ENCODE measurements at places on chromosomes 2 and 18.

- H3K4me1 ChIP-seq, result no peaks in the 10 kb centered on the region
- no peak overlapping the region for H3K4me3 ChIP-seq
- H3K36me3 ChIP-seq, result no peaks in the 10 kb centered on the region
- no peak overlapping the region for H3K27ac ChIP-seq
- DNase-seq, result no peak
- H3K27me3 ChIP-seq, result no peaks in the 10 kb centered on the region
Observed at GRCh38 chr2:122532072-122532344, 776.6 kb downstream of the TSN start.

DNA sequence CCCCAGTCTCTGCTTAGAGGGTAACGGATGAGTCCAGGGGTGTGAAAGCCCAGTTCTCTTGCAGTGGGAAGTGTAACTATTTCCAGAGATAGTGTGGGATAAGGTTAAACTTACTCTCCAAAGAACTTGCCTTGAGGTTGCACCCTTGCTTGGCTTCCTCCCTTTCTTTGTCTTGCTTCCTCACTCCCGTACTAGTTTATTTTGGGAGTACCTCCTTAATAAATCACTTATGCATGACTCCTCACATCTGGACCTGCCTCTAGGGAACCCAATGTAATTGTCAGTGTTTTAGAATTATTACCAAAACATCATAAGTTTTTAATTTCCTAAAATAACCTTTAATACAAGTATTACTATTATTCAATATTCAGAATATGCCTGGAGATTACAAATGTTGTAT, 35.2 kb downstream of the CPO start:
- DNase-seq, result no peak
- 0 out of 2 replicates have a peak, but pooled peaks cover 1% of the 10 kb centered on the region for H3K4me1 ChIP-seq
- no peaks in the 10 kb centered on the region for H3K36me3 ChIP-seq
- H3K27me3 ChIP-seq, result no peaks in the 10 kb centered on the region
- H3K27ac ChIP-seq, result no peak overlapping the region

GRCh38 chr18:58175786-58176176, 131.8 kb downstream of the NEDD4L start:
- peaks cover 9% of the 10 kb centered on the region for H3K4me1 ChIP-seq
- no peak for DNase-seq
- H3K27ac ChIP-seq, result no peak overlapping the region
- no peaks in the 10 kb centered on the region for H3K36me3 ChIP-seq
- H3K27me3 ChIP-seq, result no peaks in the 10 kb centered on the region

DNA sequence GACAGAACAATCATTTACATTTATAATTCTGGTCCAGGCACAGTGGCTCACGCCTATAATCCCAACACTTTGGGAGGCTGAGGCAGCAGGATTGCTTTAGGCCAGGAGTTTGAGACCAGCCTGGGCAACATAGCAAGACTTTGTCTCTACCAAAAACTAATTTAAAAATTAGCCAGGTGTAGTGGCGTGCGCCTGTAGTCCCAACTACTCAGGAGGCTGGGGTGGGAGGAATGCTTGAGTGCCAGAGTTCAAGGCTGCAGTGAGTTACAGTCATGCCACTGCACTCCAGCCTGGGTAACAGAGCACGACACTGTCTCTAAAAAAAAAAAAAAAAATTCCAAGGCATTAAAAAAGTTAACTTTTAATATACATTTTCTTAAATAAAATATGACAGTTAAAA, 88.1 kb downstream of the PLEKHM3 start:
- H3K4me1 ChIP-seq, result no peaks in the 10 kb centered on the region
- H3K4me3 ChIP-seq, result no peak overlapping the region
- H3K36me3 ChIP-seq, result no peaks in the 10 kb centered on the region
- H3K27me3 ChIP-seq, result no peaks in the 10 kb centered on the region
- H3K27ac ChIP-seq, result no peak overlapping the region

GRCh38 chr2:47751856-47752414, 31.0 kb upstream of the MSH6 start:
- DNase-seq, result no peak
- no peaks in the 10 kb centered on the region for H3K36me3 ChIP-seq
- no peak overlapping the region for H3K27ac ChIP-seq
- H3K4me3 ChIP-seq, result no peak overlapping the region
- no peaks in the 10 kb centered on the region for H3K4me1 ChIP-seq

DNA sequence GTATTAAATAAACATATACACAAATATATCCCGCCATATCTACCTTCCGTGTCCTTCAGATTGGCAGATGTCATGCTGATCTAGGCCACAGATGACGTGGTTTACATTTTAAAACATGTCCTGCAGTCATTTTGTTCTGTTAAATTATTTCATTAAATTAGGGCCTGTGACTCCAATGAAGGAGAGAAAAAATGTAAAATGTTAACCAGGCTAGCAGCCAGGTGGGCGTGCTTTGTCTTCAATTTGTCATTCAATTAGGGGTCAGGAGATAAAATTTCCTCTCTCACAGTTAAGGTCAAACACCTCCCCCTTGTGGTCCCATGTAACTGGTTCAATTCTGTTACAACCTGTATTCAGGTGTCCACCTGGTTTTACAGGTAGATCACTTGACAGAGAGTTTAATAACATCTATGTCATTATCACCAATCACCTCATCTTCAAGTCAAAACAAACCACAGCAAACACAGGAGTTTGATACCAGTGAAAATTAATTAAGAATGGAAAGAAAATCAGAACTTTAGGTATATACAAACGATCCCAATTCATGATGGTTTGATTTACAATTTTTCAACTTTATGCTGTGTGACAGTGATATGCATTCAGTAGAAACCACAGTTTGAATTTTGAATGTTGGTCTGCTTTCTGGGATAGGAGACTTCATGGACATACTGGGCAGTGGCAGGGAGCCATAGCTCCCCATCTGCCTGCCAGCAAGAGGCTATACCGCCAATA, 339.4 kb downstream of the CMPK2 start:
- no peak overlapping the region for H3K27ac ChIP-seq
- DNase-seq, result peak; percentile 54
- H3K27me3 ChIP-seq, result no peaks in the 10 kb centered on the region
- H3K4me3 ChIP-seq, result no peak overlapping the region

DNA sequence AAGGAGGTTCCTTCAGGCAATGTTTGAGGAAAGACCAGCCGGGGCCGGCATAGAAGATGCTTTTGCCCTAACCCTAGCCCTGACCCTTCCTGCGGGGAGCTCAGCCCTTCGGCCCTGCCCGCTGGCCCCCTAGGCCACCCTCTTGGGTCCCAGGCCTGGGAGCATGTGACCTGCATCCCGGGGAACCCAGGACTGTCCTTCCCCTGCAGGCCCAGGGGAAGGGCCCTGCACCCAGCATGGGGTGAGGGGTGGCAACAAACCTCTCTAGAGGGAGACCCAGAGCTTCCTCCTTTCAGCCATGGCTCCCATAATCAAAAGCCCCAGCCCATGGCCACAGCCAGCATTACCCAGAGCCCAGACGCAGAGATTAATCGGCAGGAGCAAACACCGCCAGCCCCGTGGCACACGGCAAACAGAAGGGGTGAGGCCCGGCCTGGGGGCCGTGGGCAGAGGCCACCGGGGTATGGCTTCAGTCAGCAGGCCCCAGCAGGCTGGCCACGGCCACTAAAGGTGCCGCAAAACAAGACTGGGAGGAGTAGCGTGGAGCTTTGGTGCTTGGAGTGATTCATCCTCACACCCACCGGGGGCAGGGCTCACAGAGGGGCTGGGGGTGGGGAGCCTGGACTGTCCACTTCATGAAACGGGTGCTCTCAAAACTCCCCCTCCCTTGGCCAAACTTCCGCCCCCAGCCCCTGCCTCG, 61.6 kb upstream of the HPCAL1 start:
- no peak for DNase-seq
- H3K27me3 ChIP-seq, result no peaks in the 10 kb centered on the region
- no peak overlapping the region for H3K27ac ChIP-seq
- no peaks in the 10 kb centered on the region for H3K4me1 ChIP-seq
- H3K4me3 ChIP-seq, result no peak overlapping the region
- no peaks in the 10 kb centered on the region for H3K36me3 ChIP-seq

Measured in iPS DF 6.9 (cell line).